Daoy (cell line): ENCODE measurements at places on chromosomes 12 and 14. TPM values are rescaled to one million over a fixed set of nuclear protein-coding genes. Genes with fewer than 3 reads are reported as not detected.

GRCh38 chr14:53032161-53032803, 81.4 kb upstream of the FERMT2 start:
- peak; percentile 68 for DNase-seq

- DNase-seq, result peak; percentile 30
Measured at GRCh38 chr12:116882742-116883141, 1.5 kb upstream of the HRK start.

- DNase-seq, result no peak
Measured at GRCh38 chr14:98582276-98582675, 689.7 kb downstream of the BCL11B start.

The KRT7 gene
- 5.5 and 12.2 TPM in 2 replicates for total RNA-seq

DNA sequence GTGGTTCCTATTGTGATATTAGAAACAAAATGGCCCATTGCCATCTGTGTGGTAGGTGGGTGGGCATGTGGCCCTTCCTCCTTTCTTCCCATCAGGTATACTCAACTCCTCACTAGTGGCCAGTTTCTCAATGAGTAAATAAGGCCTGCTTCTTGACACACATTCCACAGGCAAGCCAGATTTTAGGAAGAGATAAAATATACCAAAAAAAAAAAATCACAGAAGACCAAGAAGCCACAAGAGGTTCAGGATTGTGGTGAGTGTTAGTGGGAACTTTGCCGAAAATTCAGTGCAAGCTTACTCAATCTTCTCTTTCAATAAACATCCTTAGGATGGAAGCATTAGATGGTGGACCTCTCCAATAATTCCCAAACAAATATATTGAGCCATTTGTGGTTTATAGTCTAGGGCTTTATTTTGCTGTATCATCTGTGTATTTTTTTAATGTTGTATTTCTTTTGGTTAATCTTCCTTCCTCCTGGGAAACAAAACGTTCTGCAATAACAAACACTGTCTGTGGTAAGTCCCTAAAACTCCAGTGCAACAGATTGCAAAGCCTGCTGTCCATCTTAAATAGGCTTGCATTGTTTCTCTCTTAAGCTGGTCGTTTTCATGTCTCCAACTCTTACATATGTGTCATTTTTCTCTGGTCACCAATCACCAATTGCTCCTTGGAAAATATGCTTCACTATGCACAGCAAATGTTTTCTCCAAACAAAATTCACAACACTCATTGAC, 289.9 kb upstream of the KITLG start:
- DNase-seq, result no peak

GRCh38 chr12:28107679-28108078, 82.6 kb upstream of the CCDC91 start:
- DNase-seq, result no peak

The NPAS3 gene
- total RNA-seq, result 1.5 and 1.9 TPM in 2 replicates

The GDF3 gene
- not detected in 2 replicates for total RNA-seq
